ENCODE measurements at places on chromosomes 3 and 15. TPM values are rescaled to one million over a fixed set of nuclear protein-coding genes. Genes with fewer than 3 reads are reported as not detected.

- H3K27ac ChIP-seq = no peak overlapping the region
- peaks cover 2% of the 10 kb centered on the region for H3K4me1 ChIP-seq
- no peaks in the 10 kb centered on the region for H3K36me3 ChIP-seq
- H3K4me3 ChIP-seq = no peak overlapping the region
Observed at GRCh38 chr3:171364500-171364899, 95.7 kb downstream of the TNIK start.

- H3K36me3 ChIP-seq = no peaks in the 10 kb centered on the region
- no peak overlapping the region for H3K27ac ChIP-seq
- H3K4me3 ChIP-seq = no peak overlapping the region
- H3K27me3 ChIP-seq = no peaks in the 10 kb centered on the region
- DNase-seq = no peak
Observed at GRCh38 chr3:100076731-100077529, 37.4 kb downstream of the FILIP1L start.

DNA sequence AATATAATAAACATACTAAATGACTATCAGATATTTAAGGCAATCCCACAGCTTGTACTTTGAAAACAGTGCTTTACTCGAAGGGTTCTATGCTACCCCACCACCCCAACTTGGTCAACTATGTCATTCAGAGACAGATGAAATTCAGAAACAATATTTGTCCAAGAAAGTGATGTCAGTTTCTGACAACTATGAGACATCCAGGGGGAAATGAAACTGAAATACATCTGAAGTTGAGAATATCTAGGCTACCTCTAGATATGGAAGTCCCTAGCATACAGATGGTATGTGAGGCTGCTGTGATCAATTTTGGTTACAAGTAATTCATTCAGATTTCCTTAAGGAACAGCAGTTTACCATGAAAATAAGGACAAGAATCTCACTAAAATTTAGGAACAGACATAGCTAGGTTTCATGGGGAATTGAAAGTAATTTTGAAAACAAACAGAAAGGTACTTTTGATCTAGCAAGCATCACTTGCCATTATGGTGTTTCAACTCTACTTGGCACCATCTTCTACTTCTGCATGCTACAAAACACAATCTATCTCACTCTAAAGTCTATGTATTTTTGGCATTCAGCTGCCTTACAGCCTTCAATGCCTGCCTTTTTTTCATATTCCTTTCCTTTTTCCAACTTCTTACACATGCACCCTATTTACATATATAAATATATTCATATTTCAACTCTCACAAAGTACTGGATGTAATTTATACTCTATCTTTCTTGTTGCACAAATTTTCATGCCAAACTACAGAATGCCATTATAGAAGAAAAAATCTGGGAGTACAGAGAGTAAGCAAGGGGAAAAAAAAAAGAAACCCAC is 21.7 kb downstream of the ATG3 start:
- peaks cover 20% of the 10 kb centered on the region for H3K36me3 ChIP-seq
- H3K4me3 ChIP-seq = no peak overlapping the region
- H3K4me1 ChIP-seq = no peaks in the 10 kb centered on the region
- H3K27me3 ChIP-seq = no peaks in the 10 kb centered on the region
- no peak overlapping the region for H3K27ac ChIP-seq

DNA sequence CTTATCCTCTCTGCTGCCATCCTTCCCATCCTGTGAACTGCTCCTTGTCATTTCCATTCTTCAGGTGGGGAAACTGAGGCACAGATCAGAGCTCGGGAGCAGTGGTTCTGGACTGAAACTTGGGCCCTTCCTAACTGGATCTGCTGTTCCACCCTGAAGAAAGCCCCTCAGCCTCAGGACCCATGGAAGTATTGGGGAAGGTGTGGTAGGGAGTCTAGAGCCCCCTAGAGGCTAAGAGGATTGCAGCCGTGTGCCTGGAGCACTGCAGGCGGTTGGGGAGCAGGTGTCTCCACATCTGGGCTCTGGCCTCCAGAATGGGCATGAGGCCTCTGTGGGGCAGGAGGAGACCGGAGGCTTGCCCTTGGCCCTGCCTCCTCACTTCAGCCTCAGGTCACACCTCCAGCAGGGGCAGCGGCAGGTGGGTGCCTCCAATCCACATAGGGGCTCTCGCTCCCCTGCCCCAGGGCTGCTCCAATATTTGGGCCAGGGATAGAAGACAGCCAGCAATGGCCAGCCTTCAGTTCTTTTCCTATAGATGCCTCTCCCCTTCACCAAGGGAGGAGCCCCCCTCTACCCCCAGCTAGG is 28.1 kb downstream of the DNAJB8 start:
- H3K4me1 ChIP-seq = no peaks in the 10 kb centered on the region
- H3K4me3 ChIP-seq = no peak overlapping the region
- no peak for DNase-seq
- H3K27ac ChIP-seq = no peak overlapping the region

DNA sequence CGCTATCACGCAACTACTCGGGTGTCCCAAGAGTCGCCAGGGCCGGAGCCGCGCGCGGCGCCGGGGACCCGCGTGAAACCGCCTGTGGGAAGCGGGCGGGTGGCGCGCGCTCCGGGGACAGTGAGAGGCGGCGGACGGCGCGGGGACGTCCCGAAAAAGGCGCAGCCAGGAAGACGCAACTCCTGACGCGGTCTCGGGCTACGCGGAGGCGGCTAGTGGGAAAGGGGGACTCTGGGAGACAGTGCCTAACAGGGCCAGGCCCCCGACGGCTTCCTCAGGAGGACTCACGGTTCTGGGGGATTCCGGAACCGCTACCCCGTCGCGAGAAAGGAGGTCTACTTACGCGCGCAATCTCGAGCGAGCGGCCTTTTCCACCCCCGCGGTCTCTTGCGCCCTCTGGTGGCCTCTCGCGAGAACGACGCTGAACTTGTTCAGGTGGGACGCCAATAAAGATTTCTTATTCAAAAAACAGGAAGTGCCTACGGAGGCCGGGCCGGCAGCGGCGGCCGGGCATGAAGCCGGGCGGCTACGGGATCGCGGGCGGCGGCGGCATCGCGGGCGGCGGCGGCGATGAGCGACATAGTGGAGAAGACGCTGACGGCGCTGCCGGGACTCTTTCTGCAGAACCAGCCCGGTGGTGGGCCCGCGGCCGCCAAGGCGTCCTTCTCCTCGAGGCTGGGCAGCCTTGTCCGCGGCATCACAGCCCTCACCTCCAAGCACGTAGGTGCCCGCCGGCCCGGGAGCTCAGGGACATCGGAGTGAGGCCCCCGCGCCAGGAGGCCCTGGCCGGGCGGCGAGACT is at the start of gene AP4E1:
AP4E1 (plus strand) TSS at position 475 of the 801 bp plus-strand sequence; CDS start at position 571, 96 bp downstream.
- peak within 1 kb of the TSS; percentile 91 for H3K27ac ChIP-seq
- peak; percentile 91 for DNase-seq
- H3K27me3 ChIP-seq = no peaks in the 10 kb centered on the region

- H3K27ac ChIP-seq = no peak overlapping the region
- no peak for DNase-seq
- no peak overlapping the region for H3K4me3 ChIP-seq
- no peaks in the 10 kb centered on the region for H3K4me1 ChIP-seq
Observed at GRCh38 chr15:54836052-54836795, 360.5 kb downstream of the RSL24D1 start.

DNA sequence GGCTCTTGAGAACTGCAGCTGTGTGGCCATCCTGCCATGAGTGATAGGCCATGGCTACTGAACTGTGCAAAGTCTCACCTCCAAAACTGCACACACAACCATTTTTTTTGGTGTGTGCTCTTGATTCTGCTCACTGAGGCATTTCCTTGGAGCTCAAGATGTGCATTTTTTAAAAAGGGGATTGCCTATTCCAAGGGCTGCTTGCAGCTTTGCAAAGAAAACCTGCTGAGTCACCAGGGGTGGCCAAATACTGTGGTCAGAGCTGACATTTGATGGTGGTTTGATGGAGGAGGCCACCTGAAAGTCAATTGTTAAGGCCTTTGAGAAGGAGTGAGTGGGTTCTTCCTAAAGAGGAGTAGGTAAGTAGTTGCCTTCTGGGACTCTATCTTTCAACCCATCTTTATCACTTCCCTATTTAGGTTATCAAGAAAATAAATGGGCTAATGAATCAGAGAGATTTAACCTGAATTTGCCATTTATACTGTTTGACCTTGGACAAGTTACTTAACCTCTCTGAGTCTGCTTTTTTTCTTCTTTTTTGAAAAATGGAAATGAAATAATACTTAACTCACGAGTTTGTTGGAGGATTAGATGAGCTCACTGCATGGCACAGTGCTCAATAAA is 87.9 kb downstream of the CHST2 start:
- DNase-seq = no peak
- H3K27me3 ChIP-seq = no peaks in the 10 kb centered on the region
- no peaks in the 10 kb centered on the region for H3K36me3 ChIP-seq
- H3K27ac ChIP-seq = no peak overlapping the region
- no peaks in the 10 kb centered on the region for H3K4me1 ChIP-seq

DNA sequence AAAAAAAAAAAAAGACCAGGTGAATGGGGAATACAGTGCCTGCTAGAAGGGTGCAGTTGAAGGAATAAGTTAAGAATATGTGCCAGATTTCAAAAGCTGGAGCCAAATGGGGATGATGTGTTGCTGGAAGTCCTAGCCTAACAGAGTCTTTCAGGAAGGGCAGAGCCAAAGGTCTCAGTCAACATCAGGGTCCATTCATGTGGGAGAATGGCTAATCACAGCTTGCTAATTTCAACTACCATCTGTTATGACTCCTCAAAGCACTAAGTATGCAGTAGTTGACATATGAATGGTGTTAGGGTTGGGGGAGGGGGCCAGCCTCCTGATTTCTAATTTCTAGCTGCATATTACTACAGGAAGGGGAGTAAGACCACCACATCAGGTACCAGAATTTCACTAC is 4.4 kb downstream of the ZBTB38 start:
- DNase-seq = no peak
- no peaks in the 10 kb centered on the region for H3K27me3 ChIP-seq
- H3K27ac ChIP-seq = no peak overlapping the region
- H3K4me3 ChIP-seq = no peak overlapping the region

DNA sequence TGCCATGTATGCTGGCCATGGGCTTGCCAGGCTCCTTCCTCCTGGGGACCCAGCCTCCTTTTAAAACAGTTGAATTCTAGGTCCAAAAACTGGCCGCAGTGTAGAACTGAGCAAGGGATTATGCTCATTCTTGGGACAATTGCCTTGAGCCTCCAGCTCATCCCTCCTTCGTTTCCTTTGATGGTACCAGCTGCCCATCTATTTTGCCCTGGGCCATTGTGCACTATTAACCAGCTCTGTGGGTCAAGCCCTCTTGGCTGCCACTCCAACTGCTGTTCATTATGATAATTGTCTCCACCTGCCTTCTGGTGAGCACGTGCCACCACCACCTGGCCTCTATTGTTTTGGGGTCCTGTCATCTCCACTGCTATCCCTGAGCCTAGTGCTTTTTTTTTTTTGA is 75.8 kb upstream of the SYN2 start:
- no peaks in the 10 kb centered on the region for H3K36me3 ChIP-seq
- no peak overlapping the region for H3K4me3 ChIP-seq
- H3K27ac ChIP-seq = no peak overlapping the region
- H3K27me3 ChIP-seq = no peaks in the 10 kb centered on the region

The C3orf18 gene
- 5.9 TPM for total RNA-seq

The GOLGA6B gene
- total RNA-seq = not detected

The LRTM1 gene
- not detected for total RNA-seq

The RYR3 gene
- under 0.01 TPM for total RNA-seq

The MME gene
- total RNA-seq = 51.8 TPM

Measured in upper lobe of left lung (tissue), 6 donors.